M059J (cell line): ENCODE measurements at places on chromosomes 11 and 22.

DNA sequence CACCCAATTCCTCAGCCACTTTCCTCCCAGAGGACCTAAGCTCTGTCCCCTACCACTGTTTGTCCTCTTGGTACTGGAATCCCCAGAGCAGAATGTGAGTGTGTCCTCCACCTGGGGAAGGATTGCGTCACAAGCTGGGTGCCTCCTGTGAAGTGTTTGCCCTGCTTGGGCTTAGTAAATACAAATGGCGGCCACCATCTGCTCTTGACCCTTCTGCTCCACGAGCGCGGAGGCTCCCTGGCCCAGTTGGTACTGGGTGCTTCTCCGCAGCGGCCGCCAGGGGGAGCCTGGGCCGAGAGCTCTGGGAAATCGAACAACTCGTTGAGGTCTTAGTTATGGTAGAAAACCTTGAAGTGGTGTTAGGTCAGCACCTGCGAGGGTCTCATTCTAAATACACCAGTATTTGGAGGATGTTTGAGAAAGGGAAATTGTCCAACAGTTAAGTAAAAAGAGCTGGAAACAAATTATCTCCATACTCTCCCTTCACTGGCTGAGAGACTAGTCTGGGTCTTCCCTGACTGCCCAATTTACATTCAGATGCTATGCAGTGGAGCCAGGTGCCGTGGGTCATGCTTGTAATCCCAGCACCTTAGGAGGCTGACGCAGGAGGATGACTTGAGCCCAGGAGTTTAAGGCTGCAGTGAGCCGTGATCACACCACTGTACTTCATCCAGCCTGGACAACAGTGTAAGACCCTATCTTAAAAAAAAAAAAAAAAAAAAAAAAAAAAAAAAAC is 74.6 kb upstream of the TEAD1 start:
- no peak for DNase-seq

GRCh38 chr11:60816590-60817157 is 25.2 kb upstream of the CCDC86 start:
- no peak for DNase-seq

DNA sequence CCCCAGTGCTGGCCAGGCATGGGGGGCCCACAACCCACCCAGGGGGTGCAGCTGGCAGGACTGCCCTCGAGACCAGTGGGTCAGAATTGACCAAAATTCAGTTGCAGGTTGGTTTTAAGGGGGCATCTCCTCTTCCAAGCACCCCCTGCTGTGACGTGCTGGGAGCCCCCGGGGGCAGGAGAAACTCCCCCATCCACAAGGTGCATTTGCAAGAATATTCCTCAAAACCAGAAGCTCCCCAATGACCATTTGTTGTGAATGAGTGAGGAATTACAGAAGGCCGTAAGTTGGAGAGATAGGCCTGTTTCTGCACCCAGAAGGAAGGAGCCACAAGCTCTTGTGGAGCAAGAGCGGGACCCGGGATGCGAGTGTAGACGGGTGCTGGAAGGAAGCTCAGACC is 414.5 kb downstream of the BRD1 start:
- no peak for DNase-seq

GRCh38 chr22:19663821-19664355 is 50.4 kb upstream of the SEPTIN5 start:
- DNase-seq, result no peak

DNA sequence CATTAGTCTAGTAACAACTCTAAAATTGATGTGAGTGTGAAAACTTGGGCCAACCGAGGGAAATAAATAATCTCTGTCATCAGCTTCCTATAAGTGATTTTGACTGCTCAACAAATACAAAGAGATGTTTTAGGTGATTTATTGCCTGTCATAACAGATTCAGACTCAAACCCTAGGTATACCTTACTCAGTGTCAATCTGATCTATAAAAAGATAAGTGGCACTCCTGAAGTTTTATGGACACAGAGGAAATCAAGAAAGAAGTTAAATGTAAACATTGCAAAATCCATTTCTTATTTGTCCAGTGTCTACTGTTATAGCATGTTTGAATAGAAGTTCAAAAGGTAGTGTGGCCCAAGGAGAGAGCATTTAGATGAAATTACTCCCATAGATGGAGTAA is 30.4 kb upstream of the TYR start:
- DNase-seq, result no peak

- DNase-seq, result peak; percentile 44
These were observed 688 bp downstream of the SERPING1 start for GRCh38 chr11:57597916-57598830.

- peak; percentile 81 for DNase-seq
These were observed 142.8 kb downstream of the MAML2 start for GRCh38 chr11:96200243-96200642.

- no peak for DNase-seq
These were observed 29.2 kb upstream of the CHORDC1 start for GRCh38 chr11:90252053-90252452.

- peak; percentile 91 for DNase-seq
These were observed 18.1 kb upstream of the BDNF start for GRCh38 chr11:27718346-27718862.

- DNase-seq, result no peak
These were observed 17.8 kb downstream of the FRMD8 start for GRCh38 chr11:65404210-65404609.

DNA sequence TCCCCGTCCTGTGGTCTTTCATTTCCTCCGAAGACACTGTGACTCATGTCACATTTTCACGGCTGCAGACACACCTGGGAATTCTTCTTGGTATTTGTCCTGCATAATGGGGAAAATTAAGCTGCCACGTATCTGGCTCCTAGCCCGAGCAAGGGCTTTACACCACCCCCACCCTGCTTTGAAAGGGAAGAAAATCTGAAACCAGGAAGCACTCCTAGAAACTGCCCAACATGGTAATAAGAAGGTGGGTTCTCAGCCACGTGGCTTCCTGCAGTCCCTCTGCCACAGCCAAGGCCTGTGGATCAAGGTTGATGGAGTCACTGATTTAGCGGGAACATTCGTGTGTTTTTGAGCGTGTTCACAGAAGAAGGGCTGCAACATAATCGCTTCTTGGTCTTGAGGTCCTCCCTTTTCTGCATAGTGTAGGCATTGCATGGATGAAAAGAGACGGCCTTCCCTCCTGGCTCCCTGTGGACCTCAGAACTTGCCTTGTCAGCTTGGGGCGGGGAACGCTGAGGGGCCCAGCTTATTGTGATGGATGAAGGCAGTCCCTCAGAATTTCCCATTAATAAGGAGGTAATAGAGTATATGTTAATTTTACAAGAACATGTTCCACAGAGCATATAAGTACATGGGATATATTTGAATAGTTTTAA is 292.0 kb downstream of the NTM start:
- DNase-seq, result no peak

DNA sequence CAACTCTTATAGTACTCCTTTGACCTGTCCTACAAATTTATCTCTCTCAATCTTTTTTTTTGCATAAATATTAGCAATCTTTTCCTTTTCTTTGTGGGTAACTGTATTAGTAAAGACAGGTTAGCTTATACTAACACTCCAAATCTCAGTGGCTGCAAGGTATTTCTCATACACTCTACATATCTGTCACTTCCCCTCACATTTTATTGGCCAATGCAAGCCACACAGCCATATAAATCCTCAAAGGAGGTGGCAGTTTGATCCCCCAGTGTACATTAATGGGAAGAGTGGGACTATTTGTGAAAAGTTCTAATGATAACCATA is 42.6 kb upstream of the EED start:
- DNase-seq, result peak; percentile 35

DNA sequence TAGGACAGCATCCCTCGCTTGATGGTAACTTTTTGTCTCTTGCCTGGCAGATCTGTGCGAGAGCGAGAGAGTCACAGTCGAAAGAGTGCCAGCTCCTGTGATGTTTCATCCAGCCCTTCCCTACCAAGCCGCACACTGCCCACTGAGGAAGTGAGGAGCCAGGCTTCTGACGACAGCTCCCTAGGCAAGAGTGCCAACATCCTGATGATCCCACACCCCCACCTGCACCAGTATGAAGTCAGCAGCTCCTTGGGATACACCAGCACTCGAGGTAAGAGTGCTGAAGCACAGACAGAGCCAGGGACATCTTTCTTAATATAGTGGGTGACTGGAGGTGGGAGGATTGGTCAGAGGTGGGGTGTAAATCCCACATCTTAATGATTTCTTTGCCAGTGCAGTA is 61.1 kb downstream of the DEPDC5 start:
- no peak for DNase-seq

GRCh38 chr11:86196913-86197312 is 47.6 kb upstream of the EED start:
- DNase-seq, result no peak

DNA sequence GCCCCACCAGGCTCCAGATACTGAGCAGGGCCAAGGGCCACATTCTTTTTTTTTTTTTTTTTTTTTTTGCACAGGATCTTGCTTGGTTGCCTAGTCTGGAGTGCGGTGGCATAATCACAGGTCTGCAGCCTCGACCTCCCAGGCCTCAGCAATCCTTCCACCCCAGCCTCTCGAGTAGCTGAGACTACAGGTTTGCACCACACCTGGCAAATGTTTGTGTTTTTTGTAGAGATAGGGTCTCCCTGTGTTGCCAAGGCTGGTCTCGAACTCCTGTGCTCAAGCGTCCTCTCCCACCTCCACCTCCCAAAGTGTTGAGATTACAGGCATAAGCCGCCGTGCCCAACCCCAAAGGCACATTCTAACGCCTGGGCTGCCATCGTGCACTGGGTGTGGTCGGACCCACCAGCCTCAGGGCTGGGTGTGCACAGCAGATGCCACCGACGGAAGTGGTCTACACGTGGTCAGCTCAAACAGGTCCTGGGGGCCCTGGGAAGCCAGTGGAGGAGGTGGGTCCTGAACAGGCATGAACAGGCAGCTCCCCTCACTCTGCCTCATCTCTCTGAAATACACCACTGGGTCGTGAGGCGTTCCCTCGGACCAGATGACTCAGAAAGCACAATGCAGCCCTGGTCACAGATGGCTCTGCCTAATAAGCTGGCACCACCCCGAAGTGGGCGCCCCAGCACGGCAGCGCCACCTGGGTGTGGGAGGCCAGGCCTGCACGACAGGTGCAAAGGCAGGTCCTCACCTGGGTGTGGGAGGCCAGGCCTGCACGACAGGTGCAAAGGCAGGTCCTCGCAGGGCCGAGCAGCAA is 5.1 kb upstream of the B4GALNT4 start:
- DNase-seq, result peak; percentile 79

DNA sequence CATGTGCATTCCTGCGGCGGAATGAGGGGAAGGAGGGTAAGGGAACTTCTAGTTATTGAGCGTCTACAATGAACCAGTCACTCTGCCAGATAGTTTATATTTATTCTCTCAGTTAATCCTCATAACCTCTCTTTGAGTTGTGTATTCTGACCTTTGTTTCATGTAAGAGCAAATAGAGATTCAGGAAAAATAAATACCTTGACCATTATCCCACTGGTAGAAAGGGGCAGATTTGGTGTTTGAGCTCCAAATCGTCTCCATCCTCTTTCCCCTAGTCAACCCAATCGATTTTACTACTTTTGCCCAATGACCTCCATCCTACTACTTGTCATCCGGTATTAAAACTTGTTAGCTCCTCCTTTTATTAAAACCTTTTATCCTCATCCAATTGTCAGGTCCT is 157.1 kb upstream of the SESN3 start:
- DNase-seq, result no peak

GRCh38 chr11:3641191-3641590 is 601 bp downstream of the ART5 start:
- no peak for DNase-seq

- no peak for DNase-seq
These were observed 32.1 kb downstream of the MTMR3 start for GRCh38 chr22:29914991-29915533.

DNA sequence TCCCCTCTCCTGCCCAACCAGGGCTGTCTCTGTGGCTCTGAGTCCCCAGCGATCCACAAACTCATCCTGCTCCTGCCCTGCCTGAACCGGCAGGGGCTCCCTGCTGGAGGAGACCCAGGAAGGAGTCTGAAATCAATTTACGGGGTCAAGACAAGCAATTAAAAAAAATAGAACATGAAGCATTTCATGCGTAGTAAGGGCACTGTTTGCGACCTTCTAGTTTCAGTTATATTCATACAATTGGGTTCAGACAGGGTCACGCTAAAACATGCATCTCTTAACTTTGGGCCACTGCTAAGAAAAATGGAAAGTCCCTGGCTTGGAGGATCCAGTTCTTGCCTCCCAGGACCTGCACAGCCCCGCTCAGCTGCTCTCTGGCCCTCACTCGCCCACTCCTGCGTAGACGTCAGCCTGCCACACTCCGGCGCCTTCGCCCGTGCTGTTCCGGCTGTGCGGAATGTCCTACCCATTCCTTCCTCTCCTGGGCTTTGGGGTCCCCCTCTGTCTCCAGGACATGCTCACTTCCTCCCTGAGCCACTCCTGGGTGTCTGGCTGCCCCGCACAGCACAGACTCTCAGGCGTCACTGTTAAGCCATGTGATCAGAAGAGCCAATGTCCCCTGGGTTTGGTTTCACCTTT is 12.8 kb downstream of the NFAM1 start:
- no peak for DNase-seq

GRCh38 chr22:30040499-30041260 is 39.6 kb upstream of the HORMAD2 start:
- DNase-seq, result no peak

GRCh38 chr11:43952401-43953342 is 10.2 kb downstream of the C11orf96 start:
- DNase-seq, result no peak

DNA sequence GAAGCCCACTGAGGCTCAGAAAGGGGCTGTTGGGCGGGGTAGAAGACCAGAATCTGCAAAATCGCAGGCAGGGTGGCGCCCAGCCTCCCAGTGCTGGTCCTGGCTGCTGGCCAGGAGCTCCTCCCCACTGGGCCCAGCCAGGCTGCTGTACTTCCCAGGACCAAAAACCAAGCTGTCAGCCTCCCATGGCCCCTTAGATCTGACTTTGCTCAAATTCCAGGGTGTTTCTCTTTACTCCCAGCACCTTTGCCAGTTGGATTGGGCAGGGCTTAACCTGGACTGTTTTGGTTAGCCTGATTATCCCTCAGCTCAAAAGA is 44.2 kb upstream of the WEE1 start:
- DNase-seq, result no peak

- no peak for DNase-seq
These were observed 66.4 kb downstream of the GAB2 start for GRCh38 chr11:78351193-78351592.
